ENCODE measurements at places on chromosomes 1 and 21. TPM values are rescaled to one million over a fixed set of nuclear protein-coding genes. Genes with fewer than 3 reads are reported as not detected.

GUCA2B gene
- total RNA-seq = not detected

KRTAP20-4 gene
- not detected for total RNA-seq

CAPN8 gene
- 70.6 TPM for total RNA-seq

GUCA2A gene
- total RNA-seq = not detected

TRPM2 gene
- 17.9 TPM for total RNA-seq

CD1B gene
- total RNA-seq = not detected

CNIH3 gene
- total RNA-seq = 2.1 TPM

RAD54L gene
- 1.7 TPM for total RNA-seq

CFAP45 gene
- 10.2 TPM for total RNA-seq

ADGRL4 gene
- total RNA-seq = 18.8 TPM

HFM1 gene
- total RNA-seq = 1.2 TPM

ALPL gene
- 123 TPM for total RNA-seq

VHLL gene
- not detected for total RNA-seq

FAM3B gene
- total RNA-seq = 4.8 TPM

AGO3 gene
- 33.9 TPM for total RNA-seq

ZNF648 gene
- total RNA-seq = not detected

VSIG8 gene
- 0.35 TPM for total RNA-seq

OR6K2 gene
- not detected for total RNA-seq
